Stromal cell of bone marrow (primary cell): ENCODE measurements at places on chromosomes 7 and 10.

GRCh38 chr10:68997211-68997610, 8.6 kb downstream of the KIFBP start:
- DNase-seq: no peak

DNA sequence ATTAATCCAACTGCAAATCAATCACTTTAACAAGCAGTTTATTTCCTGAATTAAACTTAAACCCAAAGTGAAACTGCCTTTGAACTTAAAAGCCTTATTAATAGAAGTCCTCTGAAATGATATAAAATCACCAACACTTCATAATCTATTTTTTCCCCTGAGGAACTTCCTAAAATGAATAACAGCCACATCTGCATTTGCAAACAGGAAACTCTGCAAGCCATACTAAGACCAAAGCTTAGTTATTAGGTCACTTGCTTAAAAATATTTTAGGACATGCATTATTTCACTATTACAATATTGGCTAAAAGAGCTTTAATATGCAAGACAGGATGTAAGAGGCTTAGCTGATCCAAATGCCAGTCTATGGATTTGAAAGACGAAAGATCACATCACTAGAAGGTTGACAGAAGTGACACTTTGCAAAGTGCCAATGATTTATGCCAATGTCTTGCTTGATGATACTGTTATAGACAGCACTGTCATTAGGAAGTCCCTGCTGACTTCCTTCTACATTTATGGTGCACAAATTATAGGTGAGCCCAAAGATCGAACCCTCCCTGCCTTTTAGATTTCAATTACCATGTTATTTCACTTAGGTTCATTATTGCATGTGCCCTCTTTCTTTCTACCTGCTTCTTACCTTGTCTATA, 99.9 kb upstream of the SKAP2 start:
- DNase-seq: no peak

GRCh38 chr7:418636-419280, 100.9 kb downstream of the PDGFA start:
- no peak for DNase-seq

GRCh38 chr7:100568896-100569844, 4.5 kb downstream of the SAP25 start:
- no peak for DNase-seq

GRCh38 chr10:66283064-66283463, 642.8 kb upstream of the LRRTM3 start:
- no peak for DNase-seq

DNA sequence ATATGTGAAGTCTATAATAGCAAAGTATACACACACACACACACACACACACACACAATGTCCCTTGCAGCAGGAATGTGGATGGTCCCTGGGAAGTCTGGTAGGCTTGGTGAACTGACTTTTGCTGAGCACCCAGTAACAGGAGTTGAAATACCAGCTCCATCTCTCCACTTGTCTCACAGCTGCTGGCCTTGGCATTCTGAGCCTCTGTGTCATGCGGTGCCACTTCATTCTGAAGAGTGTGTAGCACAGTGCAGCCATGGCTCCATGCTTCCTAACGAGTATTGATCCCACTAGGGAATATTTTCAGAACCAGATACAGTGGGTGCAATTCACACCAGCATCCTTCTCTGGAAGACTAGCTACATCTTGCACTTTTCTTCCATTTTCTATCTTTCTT, 192.4 kb downstream of the ADARB2 start:
- no peak for DNase-seq

- no peak for DNase-seq
Measured at GRCh38 chr10:3911713-3912442, 126.9 kb upstream of the KLF6 start.

DNA sequence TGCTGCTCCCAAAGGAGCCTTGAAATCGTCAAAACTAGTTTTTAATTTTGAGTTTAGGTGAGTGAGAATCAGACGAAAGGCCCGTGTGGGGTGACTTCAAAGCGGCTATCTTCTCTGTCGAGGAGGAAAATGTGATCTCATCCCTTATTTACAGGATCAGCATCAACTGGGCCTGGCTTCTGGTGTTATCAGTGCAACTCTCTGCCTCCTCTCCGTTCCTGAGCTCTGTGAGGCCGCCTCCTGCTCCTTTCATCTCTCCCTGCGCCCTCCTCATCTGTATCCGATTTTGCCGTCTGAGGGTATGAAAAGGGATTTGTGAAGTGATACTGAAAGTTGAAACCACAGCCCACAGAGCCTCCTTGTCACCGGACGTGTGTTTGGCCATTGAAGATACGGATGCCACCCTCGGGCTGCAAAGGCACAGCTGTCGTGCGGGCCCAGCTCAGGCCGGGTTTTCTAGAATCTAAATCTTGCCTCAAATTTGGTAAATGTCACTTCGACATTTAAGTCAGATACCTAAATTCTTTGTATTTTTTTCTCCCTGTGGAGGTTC, 408.7 kb upstream of the ADARB2 start:
- no peak for DNase-seq

GRCh38 chr7:100247152-100247757, 27.5 kb downstream of the PVRIG start:
- peak; percentile 37 for DNase-seq

DNA sequence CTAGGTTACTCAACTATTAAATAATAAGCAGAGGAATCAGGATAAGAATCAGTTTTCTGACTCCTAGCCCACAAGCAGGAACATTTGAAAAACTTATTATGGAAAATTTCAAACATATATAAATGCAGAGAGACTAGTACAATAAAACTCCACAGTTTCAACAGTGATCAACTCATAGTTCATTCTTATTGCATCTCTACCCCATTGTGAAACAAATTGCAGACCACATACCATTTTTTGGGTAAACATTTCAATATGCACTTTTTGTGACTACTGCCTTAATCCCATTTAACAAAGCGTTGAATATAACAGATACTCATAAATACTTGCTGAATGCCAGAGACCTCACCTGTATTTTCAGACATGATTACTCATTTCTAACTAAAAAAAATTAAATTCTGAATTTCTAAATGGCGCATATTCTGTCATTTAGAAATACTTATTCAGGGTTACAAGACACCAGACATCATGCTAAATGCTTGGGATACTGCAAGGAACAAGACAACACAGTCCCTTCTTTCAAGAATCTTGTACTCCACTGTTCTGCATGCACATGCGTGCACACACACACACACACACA, 11.4 kb downstream of the CDK6 start:
- no peak for DNase-seq

GRCh38 chr10:30639946-30640786, 10.6 kb upstream of the LYZL2 start:
- DNase-seq: peak; percentile 64

DNA sequence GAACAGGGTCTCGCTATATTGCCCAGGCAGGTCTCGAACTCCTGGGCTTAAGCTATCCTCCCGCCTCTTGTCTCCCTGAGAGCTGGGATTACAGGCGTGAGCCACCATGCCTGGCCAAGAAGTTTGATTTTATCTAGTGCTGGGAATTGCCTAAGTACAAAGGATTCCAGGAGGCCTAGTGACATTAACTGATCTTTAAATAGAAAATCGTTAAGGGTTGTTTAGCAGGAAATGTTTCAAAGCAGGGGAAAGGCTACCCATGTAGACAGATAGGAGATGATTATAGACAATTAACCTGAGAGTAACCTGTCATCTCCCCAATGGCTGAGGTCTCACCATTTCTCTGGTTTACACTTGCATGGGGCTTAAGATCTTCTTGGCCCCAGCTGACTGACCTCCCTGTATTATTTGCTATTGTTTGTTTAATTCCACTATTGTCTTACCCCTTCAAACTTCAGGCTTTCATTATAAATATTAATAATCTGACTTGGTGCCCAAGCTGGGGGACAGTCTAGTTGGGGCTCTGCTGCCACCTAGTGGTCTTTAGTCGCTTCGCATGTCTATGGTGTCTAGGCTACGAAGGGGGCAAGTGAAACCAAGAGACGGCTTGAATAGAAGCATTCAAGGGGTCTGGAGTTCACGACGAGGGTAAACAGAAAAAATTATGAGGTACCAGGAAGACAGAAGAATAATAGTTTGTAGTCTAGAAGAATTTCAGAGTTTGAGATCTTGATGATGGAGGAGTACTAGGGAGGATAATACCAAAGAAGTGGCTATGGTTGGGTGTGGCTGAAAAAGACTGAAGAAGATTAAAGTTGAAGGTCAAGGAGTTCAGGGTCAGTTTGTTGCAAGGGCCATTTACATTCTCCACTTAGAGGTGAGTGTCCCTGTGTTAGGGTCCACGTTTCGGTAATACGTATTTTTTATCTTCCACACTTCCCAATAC, 40.4 kb upstream of the BPGM start:
- DNase-seq: no peak

GRCh38 chr7:121960678-121961077, 87.7 kb downstream of the PTPRZ1 start:
- DNase-seq: no peak

GRCh38 chr10:7626283-7626682, 40.5 kb downstream of the ITIH5 start:
- no peak for DNase-seq

DNA sequence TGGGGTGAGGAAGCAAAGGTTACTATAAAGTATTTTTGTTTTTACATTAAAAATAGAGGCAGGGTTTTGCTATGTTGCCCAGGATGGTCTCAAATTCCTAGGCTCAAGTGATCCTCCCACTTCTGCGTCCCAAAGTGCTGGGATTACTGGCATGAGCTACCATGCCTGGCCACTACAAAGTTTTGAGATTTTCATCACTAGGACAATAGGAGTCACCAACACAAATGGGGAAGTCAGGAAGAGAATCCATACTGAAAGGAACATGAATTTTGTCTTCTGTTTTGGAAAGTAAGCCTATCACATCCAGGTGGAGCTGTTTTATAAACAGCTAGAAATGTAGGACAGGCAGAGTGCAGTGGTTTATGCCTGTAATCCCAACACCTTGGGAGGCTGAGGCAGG, 20.0 kb upstream of the CAPZA2 start:
- no peak for DNase-seq

- DNase-seq: no peak
Measured at GRCh38 chr10:19713800-19714525, 102.3 kb upstream of the PLXDC2 start.

DNA sequence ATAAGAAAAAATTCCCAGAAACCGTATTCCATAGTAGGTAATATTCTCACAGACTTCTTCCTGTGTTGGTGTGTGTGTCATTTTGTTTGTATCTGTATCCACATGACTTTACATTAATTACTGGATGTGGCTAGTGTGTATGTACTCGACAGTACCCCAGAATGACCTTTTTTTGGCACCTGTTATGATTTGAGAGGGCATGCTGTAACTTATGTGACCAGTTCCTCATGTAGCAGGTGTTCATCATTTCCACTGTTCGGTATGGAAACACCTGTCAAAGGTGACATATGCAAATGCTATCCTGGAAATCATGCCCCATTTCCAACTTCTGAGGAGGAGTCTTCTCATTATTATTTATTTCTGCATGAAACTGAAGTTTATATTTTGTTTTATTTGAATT, 89.3 kb downstream of the ZMYND11 start:
- no peak for DNase-seq

DNA sequence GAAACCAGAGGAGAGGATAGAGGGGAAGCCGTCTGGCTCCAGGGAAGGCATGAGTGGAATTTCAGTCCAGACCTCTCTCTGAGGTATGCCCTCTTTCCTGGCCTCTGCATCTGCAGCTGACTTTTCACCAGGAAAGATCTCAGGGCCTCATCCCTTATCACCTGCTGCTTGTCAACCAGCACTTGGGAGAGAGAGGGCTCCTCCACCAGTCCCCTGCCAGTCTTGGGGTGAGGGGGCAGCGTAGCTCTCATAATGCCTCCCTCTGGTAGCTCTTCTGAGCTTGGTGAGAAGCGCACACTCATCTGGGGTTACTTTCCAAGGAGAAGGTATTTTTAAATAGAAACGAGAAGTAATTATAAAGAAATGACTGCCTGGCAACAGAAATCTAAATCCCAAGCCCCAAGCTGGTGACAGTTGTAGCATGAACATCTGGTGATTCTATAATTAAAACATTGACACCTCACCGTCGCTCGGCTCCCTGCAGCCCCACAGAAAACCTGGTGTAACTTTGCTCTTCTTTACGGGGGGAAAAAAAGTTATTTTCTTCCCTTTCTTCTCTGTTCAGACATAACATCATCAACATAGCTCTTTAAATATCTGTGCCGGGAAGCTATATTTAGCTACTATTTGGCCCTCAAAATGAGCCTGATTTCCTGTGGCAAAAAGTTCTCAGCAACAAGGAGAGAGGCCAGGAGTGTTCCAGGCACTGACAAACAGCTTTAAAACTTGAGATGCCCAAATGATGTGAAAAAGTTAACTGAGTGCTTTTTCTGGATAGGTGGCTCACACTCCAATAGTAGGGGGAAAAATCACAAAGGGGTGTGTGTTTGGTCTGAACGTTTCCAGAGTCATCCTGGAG, 26.9 kb downstream of the HIP1 start:
- peak; percentile 50 for DNase-seq

DNA sequence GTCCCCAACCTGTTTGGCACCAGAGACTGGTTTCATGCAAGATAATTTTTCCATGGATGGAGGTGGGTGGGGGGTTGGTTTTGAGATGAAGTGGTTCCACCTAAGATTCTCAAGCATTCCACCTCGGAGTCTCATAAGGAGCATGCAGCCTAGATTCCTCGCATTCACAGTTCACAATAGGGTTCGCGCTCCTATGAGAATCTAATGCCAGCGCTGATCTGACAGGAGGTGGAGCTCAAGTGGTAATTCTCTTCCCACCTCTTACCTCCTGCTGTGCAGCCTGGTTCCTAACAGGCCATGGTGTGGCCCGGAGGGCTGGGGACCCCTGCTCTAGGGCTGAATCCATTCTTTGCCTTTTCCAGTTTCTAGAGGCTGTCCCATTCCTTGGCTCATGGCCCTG, 19.1 kb upstream of the CDK1 start:
- DNase-seq: no peak

GRCh38 chr10:86165666-86166065, 200.9 kb downstream of the GRID1 start:
- no peak for DNase-seq

DNA sequence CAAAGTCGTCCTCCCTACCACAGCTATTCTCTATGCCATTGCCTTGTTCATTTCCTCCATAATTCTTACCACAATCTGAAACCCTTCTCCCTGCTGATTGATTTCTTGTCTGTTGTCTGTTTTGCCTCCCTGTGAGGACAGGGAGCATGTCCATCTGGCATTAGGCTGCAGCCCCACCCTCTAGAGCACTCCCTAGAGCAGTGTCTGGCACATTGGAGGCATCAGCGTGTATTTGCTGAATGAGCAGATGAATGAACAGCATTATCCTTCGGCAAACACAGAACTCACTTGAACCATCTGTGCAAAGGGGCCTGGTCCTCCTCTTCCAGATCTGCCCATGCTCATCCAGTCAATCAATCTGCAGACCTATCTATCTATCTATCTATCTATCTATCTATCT, 5.1 kb upstream of the DMBT1 start:
- DNase-seq: no peak

- no peak for DNase-seq
Measured at GRCh38 chr7:55550841-55551537, 21.3 kb downstream of the VOPP1 start.

- no peak for DNase-seq
Measured at GRCh38 chr10:72025400-72025799, 61.2 kb downstream of the CHST3 start.
